ENCODE measurements at places on chromosomes 4 and X. TPM values are rescaled to one million over a fixed set of nuclear protein-coding genes. Genes with fewer than 3 reads are reported as not detected.

DNA sequence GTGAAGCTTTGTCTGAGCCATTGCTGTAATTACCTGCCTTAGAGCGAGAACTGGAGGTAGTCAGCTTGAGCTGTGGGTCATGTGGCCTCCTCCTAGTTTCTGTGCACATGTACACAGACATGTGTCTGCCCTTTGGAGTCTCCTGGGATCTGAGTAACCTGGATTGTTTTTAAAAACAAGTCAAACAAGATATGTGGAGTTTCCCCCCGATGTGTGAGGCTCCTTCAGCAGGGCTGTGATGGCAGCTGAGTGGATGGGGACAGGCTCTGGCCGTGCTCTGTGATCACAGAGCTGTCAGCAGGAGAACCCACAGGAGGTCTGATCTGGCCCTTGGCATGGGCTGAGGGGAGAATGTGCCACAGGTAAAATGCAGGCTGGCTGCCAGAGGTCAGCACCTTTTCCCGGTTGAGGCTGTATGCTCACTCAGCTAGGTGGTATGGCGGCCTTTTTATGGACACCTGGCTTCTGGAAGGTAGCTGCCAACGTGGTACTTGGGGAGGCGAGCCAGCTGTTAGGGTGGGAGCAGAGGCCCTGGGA lies 38.4 kb downstream of the NOP14 start:
- peaks cover 30% of the 10 kb centered on the region for H3K4me1 ChIP-seq
- DNase-seq = no peak
- H3K36me3 ChIP-seq = peaks cover 55% of the 10 kb centered on the region
- H3K27me3 ChIP-seq = no peaks in the 10 kb centered on the region

GRCh38 chrX:99413317-99413716 lies 996.8 kb downstream of the PCDH19 start:
- H3K27me3 ChIP-seq = no peaks in the 10 kb centered on the region
- no peaks in the 10 kb centered on the region for H3K36me3 ChIP-seq
- no peak overlapping the region for H3K4me3 ChIP-seq
- no peak overlapping the region for H3K27ac ChIP-seq
- no peaks in the 10 kb centered on the region for H3K4me1 ChIP-seq

DNA sequence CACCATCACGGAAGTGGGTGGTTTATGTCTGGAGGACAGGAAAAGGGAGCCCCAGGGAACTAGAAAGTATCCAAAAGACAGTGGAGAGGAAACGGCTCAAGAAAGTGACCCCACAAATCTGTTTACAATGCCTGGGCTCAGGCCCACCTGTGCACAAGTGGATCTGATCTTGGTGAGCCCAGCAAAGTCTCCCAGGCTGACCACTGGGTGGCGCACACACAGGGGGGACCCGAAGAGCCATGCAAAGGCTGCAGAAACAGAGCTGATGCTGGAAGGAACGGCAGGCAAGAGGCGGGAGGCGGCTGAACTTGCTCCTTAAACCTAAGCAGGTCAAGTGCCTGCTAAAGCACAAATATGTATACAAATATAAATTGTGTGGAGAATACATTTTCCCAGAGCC lies 9.6 kb downstream of the HAUS7 start:
- DNase-seq = peak; percentile 79
- peaks cover 18% of the 10 kb centered on the region for H3K36me3 ChIP-seq
- H3K4me3 ChIP-seq = no peak overlapping the region
- H3K27me3 ChIP-seq = no peaks in the 10 kb centered on the region
- no peak overlapping the region for H3K27ac ChIP-seq
- H3K4me1 ChIP-seq = no peaks in the 10 kb centered on the region

DNA sequence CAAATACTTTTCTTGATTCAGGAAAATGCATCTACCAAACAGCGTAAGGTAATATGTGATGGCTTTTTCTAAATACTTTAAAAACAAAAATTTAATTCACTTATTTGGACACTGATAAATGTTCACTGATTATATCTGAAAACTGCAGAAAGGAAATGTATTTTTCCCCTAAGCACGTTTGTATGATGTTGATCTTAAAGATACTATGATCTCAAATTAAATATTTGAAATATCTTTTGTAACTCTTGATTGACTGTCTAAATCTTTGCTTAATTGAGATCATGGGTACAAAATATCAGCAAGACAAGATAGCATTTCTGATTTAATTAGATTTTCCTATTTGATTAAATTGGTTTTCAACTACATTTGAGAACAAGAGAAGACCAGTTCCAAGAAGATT lies 281.0 kb upstream of the UGT8 start:
- no peaks in the 10 kb centered on the region for H3K27me3 ChIP-seq
- DNase-seq = no peak
- H3K27ac ChIP-seq = no peak overlapping the region

DNA sequence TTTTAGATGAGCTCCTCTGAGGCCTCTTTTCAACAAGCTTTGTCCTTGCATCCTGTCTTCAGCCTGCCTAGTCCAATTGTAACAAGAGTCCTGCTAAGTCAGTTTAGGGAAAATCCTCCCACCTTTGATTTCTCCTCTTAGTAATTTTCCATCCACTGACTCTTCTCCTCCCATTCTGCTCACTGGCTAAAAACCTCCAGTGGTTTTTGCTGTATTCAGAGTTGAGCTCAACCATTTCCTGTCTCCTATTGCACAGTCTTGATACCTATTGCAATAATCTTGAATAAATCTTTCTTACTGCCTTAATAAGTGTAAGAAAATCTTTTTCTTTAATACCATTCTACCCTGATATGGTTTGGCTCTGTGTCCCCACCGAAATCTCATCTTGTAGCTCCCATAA lies 117.8 kb upstream of the ENPP6 start:
- peaks cover 5% of the 10 kb centered on the region for H3K36me3 ChIP-seq
- H3K4me1 ChIP-seq = peaks cover 17% of the 10 kb centered on the region
- DNase-seq = no peak
- H3K4me3 ChIP-seq = no peak overlapping the region
- peak overlapping the region; percentile 72 for H3K27ac ChIP-seq

DNA sequence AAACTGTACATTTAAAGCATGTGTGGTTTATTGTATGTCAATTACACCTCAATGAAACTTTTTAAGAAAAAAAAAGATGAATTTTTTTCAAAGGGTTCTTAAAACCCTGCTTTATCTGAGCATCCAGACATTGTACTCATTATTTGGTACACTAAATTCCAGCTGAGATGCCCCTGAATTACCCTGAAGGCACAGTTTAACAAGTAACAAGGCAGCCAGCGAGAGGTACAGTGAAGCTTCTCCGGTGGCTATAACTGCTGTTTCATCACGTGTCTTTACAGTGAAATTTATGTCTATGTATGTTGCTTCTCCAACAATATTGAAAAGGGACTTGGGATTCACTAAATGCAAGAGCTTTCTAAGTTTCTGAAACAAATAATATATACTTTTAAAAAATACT lies 15.8 kb downstream of the SLC7A11 start:
- no peak overlapping the region for H3K27ac ChIP-seq
- no peak for DNase-seq
- peaks cover 2% of the 10 kb centered on the region for H3K4me1 ChIP-seq
- H3K36me3 ChIP-seq = peaks cover 17% of the 10 kb centered on the region
- no peaks in the 10 kb centered on the region for H3K27me3 ChIP-seq

- no peaks in the 10 kb centered on the region for H3K27me3 ChIP-seq
- peaks cover 1% of the 10 kb centered on the region for H3K4me1 ChIP-seq
- H3K27ac ChIP-seq = no peak overlapping the region
- H3K4me3 ChIP-seq = no peak overlapping the region
- no peak for DNase-seq
These were observed 438.7 kb downstream of the RPA4 start for GRCh38 chrX:97322401-97322800.

DNA sequence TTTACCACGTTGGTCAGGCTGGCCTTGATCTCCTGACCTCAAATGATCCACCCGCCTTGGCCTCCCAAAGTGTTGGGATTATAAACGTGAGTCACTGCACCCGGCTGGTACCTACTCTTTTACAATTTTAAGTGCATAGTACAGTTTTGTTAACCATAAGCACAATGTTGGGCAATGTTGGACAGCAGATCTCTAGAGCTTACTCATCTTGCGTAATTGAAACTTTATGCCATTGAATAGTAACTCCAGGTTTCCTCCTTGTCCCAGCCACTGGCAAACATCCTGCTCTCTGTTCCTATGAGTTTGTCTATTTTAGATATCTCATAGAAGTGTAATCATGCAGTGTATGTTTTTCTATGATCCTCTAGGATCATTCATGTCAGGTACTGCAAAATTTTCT lies 9.3 kb upstream of the CPE start:
- H3K27me3 ChIP-seq = peaks cover 30% of the 10 kb centered on the region
- no peaks in the 10 kb centered on the region for H3K4me1 ChIP-seq
- H3K27ac ChIP-seq = no peak overlapping the region
- no peaks in the 10 kb centered on the region for H3K36me3 ChIP-seq
- no peak overlapping the region for H3K4me3 ChIP-seq

DNA sequence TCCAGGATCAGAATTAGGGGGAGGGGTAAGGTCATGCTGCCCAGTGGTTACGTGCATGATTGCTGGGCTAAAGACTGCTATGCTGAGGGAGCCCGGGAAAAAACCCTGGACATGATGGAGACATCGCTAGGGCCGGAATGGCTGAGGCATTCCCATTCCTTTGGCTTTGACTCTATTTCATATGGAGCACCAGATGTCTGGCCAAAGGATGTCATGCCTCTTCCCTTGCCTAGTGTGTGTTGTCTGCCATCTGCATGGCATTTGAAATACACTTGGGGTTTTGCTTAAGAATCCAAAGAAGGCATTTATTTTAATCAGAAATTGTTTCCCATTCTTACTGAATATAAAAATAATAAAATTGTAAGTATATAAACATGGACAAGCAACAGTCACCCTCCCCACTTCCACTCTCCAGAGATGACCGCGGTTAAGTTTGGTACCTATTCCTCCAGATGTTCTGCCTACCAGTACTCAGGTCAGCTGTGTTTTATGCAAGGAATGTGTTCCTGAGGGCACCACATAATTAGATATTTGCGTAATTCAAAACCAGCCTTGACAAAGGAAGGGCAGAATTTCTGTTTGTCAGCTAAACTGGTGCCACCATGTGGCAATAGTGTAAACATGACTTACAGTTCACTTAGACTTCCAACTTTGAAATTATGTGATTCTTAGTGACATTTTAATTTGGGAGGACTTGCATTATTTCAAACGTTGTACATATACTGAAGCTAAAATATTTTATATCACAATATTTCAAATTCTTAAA lies 105.9 kb downstream of the CT47B1 start:
- no peaks in the 10 kb centered on the region for H3K36me3 ChIP-seq
- no peaks in the 10 kb centered on the region for H3K27me3 ChIP-seq
- no peak overlapping the region for H3K4me3 ChIP-seq
- no peak overlapping the region for H3K27ac ChIP-seq
- no peaks in the 10 kb centered on the region for H3K4me1 ChIP-seq

DNA sequence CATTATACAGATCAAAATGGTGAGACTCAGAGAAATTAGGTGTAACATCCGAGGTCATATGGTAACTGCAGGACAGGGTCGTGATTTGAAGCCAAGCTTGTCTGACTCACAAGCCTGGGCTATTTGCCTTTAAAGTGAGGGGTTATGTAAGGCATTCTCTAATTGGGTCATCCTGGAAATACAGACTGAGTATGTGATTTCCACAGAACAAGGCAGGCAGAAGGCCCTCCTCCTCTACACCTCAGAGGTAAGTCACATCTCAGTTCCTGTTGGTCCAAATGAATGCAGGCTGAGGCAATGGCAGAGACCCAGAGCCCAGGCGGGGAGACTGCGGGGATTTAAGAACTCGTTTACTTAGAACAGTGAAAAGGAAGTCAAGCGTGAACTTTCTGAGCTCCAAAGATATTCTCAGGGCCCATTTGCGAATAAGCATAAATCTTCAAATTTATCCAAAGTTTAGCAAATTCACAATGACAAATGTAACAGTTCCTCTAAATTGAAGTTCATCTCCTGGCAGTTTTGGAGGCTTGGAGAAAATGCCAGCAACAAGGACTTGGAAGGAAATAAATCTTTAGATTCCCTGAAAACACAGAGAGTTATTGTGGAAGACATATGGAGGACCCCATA lies 153.3 kb downstream of the LDB2 start:
- H3K27me3 ChIP-seq = no peaks in the 10 kb centered on the region
- H3K27ac ChIP-seq = no peak overlapping the region
- no peaks in the 10 kb centered on the region for H3K4me1 ChIP-seq
- DNase-seq = no peak
- H3K36me3 ChIP-seq = no peaks in the 10 kb centered on the region

- H3K27ac ChIP-seq = no peak overlapping the region
- DNase-seq = no peak
- peaks cover 2% of the 10 kb centered on the region for H3K4me1 ChIP-seq
- no peaks in the 10 kb centered on the region for H3K36me3 ChIP-seq
- H3K4me3 ChIP-seq = no peak overlapping the region
- H3K27me3 ChIP-seq = peaks cover 41% of the 10 kb centered on the region
These were observed 3.0 kb downstream of the PDLIM3 start for GRCh38 chr4:185532293-185532692.

DNA sequence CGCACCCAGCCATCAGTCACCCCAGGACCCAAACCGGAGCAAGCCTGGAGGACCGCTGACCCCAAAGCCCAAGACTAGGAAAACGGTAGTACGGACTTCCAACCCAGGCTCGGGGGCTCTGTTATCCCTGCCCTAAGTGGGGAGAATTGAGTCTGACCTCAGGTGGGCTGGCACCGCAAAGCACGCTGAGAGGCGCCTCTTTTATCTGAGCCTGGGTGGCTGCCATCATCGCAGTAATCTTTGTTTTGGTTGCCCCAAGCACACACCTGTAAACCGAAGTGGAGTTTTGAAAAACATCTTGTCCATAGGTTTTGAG lies 894 bp upstream of the SH3RF1 start:
- peak overlapping the region; percentile 69 for H3K4me3 ChIP-seq
- no peak overlapping the region for H3K27ac ChIP-seq
- peaks cover 10% of the 10 kb centered on the region for H3K4me1 ChIP-seq
- DNase-seq = peak; percentile 52

- H3K36me3 ChIP-seq = no peaks in the 10 kb centered on the region
- no peaks in the 10 kb centered on the region for H3K4me1 ChIP-seq
- DNase-seq = no peak
- H3K27me3 ChIP-seq = no peaks in the 10 kb centered on the region
- no peak overlapping the region for H3K27ac ChIP-seq
- no peak overlapping the region for H3K4me3 ChIP-seq
These were observed 45.4 kb upstream of the TRPC5OS start for GRCh38 chrX:111830571-111830970.

DNA sequence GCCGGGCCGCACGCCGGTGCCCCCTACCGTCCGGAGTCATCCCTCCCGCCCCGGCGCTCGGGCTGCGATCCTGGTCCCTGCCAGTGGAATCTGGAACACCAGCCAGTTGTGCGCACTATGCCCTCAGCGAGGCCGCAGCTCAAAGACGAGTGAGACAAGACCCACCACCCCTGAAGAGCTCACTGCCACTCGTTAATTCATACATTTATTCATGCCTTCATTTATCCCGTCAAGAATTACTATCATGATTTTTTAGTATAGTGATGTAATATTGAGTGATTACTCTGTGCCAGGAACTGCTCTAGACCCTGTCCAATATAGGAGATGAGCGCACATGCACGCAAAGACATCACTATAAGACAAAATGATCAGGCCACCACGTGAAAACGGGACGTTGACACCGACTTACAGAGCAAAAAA lies 247 bp upstream of the PPA2 start:
- peaks cover 24% of the 10 kb centered on the region for H3K4me1 ChIP-seq
- H3K27me3 ChIP-seq = peaks cover 8% of the 10 kb centered on the region
- DNase-seq = peak; percentile 95
- H3K36me3 ChIP-seq = peaks cover 19% of the 10 kb centered on the region
- peak overlapping the region; percentile 100 for H3K27ac ChIP-seq

Gene SHROOM3
- 0.02 TPM for total RNA-seq

Gene FGFBP2
- total RNA-seq = 2.0 TPM

Gene XG
- total RNA-seq = not detected

Gene BLOC1S4
- total RNA-seq = 20.1 TPM

Gene ZNF732
- total RNA-seq = not detected
